Stimulated activated CD4-positive, alpha-beta T cell treated with anti-CD3 and anti-CD28 coated beads, Interleukin-4, amount 100 ng/mL, for 1 hour (primary cell): ENCODE measurements at places on chromosomes 4 and X.

- no peak for DNase-seq
These were observed 103.3 kb upstream of the PCDH18 start for GRCh38 chr4:137635601-137636000.

- no peak for DNase-seq
These were observed 382.2 kb upstream of the INTU start for GRCh38 chr4:127250577-127250976.

GRCh38 chr4:18798123-18798522, 776.6 kb upstream of the LCORL start:
- no peak for DNase-seq

DNA sequence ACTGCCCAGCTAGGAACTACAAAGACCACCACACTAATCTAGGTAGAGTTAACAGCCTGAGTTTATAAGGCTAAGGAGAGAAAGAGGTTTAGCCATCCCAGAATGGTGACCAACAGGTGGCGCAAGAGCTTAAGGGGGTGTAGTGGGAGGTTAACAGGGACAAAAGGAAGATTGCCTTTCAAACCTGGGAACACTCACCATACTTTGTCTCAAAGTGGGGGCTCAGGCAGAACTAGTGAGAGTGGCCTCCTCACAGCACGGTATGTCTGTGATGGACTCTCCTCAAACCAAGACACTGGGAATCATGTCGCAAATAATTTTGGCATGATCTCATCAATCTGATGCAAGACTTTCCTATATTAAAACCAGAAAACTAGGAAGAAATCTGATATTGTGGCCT, 23.4 kb downstream of the CCNI start:
- DNase-seq, result peak; percentile 66

- no peak for DNase-seq
These were observed 122.5 kb upstream of the IL15 start for GRCh38 chr4:141513866-141514265.

DNA sequence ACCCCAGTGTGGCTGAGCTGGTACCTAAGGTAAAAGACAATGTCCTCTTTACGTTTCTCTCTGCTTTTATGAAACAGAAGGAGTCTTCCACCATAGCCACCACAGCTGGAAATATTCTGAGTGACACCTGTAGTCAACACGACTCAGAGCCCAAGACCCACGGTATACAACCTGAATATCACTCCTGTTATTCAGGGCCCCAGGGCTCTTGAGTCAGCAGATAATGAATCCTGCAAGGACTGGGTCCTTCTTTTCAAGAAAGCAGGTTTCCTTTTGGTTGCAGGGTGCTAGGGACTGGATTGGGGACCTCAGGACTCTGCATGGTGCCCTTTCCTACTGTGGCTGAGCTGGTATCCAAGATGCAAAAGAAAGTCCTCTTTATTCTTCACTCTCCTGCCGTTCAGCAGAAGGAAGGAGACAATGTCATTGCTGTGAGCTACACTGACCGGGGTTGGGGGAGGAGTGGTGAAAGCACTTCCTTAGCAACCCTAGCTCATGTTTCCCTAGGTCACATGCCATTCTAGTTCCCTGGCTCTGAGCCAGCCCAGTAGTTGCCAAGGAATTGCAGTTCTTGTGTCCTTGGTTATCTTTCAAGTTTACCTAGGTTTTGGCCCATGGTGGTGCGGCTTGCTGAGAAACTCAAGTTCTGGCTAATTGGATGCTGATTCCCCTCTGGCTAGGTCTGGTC, 23.7 kb upstream of the UNC5C start:
- DNase-seq, result no peak
